ENCODE measurements at places on chromosomes 7 and 10.

GRCh38 chr7:132837529-132837928 is 244.4 kb downstream of the CHCHD3 start:
- no peak for DNase-seq

- DNase-seq, result no peak
Observed at GRCh38 chr10:117360016-117360415, 15.2 kb downstream of the PDZD8 start.

GRCh38 chr7:29875741-29876140 is 69.4 kb downstream of the WIPF3 start:
- DNase-seq, result no peak

DNA sequence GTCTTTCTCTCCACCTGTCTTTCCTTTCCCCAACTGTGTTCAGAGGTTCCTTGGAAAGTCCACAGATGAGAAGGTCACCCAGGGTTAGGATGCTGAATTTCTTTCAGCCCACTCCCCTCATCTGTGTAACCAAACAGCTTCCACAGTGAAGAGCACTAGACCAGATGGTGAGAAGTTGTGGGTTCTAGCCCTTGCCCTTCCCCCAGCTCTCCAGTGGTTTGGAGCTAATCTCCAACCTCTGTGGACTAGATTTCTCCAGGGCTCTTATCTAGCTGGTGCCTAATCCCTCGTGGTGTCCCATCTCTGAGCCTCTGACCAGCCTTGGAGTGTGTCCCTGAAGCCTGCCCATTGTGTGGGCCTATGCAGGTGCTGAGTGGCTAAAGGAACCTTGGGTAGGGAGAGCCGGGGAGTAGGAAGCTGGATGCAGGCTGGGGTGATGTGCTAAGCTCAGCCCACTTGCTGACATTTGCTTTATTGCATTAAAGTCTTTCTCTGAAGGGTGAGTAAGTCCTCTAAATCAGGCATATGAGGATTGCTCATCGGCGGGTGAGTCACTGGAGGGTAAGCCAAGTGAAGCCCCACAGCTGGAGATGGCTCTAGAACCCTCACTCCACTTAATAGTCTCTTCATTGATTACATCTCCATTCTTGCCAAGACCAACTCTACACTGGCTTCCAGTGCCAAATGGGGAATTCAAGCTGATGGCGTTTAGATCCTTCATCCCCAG is 14.9 kb downstream of the DUSP5 start:
- DNase-seq, result no peak

DNA sequence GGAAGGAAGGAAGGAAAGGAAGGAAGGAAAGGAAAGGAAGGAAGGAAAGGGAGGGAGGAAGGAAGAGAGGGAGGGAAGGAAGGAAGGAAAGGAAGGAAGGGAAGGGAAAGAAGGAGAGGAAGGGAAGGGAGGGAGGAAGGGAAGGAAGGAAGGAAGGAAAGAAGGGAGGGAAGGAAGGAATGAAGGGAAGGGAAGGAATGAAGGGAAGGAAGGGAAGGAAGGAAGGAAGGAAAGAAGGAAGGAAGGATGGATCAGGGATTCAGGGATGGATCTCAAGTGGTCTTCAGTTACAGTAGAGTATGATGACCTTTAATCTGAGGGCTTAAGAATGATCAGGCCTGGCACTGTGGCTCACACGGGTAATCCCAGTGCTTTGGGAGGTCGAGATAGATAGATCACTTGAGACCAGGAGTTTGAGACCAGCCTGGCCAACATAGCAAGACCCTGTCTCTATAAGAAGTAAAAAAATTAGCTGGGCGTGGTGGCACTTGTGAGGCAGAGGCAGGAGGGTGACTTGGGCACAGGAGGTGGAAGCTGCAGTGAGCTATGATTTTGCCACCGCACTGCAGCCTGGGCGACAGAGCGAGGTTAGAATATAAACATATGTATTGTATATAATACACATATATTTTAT is 760 bp upstream of the FOXK1 start:
- DNase-seq, result no peak

DNA sequence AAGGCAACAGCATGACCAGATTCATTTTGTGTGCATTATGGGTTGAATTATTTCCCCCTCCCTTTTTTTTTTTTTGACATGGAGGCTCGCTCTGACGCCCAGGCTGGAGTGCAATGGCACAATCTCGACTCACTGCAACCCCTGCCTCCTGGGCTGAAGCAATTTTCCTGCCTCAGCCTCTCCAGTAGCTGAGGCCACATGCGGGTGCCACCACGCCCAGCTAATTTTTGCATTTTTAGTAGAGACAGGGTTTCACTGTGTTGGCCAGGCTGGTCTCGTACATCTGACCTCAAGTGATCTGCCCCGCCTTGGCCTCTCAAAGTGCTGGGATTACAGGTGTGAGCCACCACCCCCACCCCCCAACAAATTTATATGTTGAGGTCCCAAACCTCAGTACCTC is 42.0 kb downstream of the ZNF783 start:
- DNase-seq, result no peak

- DNase-seq, result no peak
Observed at GRCh38 chr10:14608381-14609001, 166.2 kb downstream of the FAM107B start.

- DNase-seq, result no peak
Observed at GRCh38 chr10:104546336-104546735, 94.8 kb upstream of the SORCS3 start.

DNA sequence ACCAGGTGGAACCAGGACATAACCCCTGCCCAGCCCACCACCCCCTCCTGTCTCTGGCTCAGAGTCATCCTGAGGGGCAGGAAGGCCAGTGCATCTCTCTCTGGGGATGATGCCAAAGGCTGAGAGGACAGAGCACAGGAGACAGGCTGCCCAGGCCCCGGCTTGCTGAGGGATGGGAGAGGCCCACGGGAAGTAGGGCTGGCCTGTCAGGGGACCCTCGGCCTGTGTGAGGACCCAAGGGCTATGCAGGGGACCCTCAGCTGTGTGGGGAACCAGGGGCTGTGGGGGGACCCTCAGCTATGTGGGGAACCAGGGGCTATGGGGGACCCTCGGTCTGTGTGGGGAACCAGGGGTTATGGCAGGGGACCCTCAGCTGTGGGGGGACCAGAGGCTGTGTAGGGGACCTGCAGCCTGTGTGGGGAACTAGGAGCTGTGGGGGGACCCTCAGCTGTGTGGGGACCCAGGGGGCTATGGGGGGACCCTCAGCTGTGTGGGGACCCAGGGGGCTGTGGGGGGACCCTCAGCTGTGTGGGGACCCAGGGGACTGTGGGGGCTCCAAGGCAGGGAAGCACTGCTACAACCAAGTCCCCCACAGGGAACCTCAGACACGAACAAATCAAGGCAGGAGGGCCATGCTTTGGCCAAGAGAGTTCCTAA is 27.7 kb downstream of the EBF3 start:
- no peak for DNase-seq

DNA sequence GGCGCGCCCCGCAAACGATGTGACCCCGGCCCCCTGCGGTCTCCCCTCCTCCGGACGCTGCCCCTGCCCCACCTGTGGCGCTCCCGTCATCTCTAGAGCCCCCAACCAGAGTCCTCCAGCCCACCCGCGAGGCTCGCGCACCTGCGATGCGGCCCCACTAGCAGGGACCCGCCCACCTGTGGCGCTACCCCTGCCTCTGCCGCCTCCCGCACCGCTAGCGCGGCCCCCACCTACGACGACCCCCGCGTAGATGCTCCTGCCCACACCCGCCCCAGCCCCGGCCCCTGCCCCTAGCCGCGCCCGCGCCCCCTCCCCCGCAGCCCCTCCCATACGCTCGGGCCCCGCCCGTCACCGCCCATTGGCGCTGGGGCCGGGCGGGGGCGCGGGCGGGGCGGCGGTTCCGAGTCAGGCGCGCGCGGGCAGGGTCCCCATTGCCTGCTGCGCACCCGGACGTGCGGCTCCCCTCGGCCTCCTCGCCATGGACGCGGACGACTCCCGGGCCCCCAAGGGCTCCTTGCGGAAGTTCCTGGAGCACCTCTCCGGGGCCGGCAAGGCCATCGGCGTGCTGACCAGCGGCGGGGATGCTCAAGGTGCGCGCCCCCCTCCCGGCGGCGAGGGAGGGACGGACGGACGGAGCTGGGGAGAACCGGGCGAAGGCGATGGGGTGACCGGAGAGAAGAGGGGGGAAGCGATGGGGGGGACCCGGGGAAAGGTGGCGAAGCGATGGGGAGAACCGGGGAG is at the start of gene PFKP:
Gene PFKP (plus strand): TSS at position 431 of the 741 bp plus-strand sequence. CDS start 48 bp downstream, at position 479.
- DNase-seq, result peak; percentile 63

- no peak for DNase-seq
Observed at GRCh38 chr7:90972906-90973550, 291.2 kb upstream of the FZD1 start.

DNA sequence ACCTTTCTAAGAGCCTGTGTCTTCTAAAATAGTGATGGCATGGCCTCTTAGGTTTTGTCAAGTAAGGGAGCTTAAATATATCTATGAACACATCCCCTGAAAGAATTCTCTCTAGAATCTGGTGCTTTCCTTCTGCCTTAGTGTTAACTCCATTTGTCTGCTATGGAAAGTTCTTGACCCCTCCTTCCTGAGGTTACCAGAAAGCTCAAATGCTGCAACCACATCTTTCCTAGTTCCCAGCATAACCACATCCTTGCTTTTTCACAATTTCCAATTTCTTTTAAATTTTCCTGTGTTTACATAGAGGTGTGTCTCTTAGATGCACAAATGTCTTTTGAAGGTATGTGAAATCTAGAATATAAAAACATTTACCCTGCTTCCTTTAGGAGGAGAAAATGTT is 16.4 kb upstream of the GSDME start:
- DNase-seq, result no peak

GRCh38 chr7:123625254-123625653 is 23.6 kb downstream of the ASB15 start:
- DNase-seq, result no peak

DNA sequence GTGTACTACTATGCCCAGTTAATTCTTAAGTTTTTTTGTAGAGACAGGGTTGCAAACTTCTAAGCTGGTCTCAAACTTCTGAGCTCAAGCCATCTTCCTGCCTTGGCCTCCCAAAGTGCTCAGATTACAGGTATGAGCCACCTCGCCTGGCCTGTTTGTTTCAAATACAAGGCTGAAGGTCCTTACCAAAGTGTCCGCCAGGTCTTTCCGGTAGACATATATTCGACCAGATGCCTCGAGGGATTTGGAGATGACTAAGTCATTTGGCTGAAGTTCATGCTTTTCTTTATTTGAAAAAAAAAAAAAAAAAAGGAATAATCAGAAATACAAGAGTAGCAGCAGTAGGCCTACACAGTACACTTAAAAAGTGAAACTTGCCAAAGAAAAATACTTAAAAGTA is 204.5 kb upstream of the CDCA7L start:
- no peak for DNase-seq

DNA sequence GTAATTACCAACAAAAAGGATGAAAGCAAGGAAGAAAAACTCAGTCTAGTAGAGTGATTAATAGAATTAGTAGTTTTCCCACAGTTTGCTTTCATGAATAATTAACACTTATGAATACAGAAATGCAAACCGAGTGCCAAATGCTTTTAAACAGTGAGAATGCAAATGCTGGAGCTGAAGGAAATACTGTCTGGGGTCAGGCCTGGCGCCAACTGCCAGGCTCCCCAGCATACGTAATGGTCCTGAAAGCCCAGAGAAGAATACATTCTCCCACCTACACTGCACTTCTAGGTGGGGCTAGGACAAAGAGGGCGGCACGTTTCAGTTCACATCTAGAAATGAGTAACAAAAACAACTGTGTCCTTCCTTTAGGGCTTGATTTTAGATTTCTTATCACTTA is 30.0 kb downstream of the GLUD1 start:
- DNase-seq, result no peak

- DNase-seq, result no peak
Observed at GRCh38 chr10:85400981-85401695, 965.5 kb downstream of the GRID1 start.

DNA sequence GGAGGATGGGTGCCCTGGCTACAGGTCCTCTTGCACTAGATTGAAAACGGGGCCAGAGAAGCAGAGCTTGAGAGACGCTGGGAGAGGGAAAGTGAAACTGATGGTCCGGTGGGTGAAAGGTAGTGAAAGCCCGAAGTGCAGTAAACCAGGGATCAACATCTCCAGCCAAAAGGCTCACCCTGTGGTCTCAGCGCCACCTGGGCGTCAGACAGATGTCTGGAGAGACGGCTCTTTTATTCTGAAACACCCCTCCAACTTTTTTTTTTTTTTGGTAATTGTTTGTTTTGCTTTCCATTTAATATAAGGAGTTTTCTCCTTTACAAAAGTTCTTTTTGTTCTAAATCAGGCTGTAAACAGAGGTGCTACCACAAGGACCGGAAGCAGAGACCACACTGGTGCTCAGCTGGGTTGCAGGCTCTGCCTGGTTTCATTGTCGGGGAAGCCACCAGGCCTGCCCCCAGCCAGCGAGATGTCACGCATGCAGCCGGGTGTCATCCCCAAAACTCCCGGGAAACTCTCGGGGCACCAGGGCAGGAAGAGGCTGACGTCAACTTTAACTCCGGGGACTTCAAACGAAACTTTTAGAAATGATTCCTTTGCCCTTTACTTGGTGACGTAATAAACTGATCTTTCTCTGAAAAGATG is 11.2 kb downstream of the IL2RA start:
- DNase-seq, result peak; percentile 90

DNA sequence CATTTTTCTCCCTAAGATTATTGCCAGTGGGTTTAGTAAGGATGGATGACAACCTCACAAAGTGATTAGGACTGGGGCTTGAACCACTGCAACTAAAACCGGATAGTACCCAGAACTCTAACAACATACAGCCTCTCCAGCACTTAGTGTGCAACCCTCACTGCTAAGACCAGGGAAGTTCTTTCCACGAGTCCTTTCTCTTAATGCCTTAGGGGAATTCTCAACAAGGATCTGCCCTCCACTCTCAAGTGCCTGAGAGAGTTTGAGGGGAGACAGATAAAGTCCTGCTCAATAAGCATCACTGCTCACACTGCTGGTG is 104.6 kb downstream of the NRP1 start:
- DNase-seq, result no peak

DNA sequence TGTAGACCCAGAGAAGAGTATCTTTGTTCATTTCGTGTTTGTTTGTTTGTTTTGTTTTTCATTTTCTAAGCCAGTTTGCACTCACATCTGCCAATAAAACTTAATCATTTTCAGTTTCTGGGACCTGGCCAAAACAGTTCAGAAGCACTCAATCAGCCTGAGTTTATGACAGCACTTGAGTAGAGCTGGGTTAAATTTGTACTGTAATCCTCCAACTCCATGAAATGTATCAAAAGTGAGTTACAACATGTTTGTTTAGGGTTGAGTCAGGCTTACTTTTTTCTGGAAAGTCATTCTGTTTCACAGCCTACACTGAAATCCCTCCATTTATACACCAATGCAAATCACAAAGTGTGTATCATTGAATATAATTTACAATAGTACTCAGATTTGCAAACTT is 91.9 kb downstream of the ZWINT start:
- DNase-seq, result no peak

GRCh38 chr10:132850896-132851295 is 64.9 kb upstream of the NKX6-2 start:
- DNase-seq, result no peak

GRCh38 chr10:78520737-78521430 is 487.2 kb downstream of the RPS24 start:
- DNase-seq, result no peak
